T-helper 1 cell (primary cell): ENCODE measurements at places on chromosomes 16 and 17.

DNA sequence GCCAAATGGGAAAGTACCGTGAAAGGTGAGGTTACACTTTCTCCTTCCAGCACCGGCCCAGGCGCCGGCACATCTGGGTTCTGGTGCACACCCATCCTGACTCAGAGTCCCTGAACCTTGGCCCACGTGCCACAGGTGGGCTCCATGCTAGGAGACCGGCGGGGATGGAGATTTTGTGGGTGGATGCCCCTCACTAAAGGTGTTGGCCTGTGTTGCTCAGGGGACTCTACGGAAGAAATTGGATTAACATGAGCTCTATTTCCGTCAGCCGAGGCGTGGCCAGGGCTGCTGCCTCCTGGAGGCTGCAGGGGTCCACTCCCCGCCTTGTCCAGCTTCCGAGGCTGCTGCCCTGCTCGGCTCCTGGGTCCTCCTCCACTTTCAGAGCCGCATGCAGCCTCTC is 30.8 kb downstream of the FBXO31 start:
- DNase-seq = no peak

DNA sequence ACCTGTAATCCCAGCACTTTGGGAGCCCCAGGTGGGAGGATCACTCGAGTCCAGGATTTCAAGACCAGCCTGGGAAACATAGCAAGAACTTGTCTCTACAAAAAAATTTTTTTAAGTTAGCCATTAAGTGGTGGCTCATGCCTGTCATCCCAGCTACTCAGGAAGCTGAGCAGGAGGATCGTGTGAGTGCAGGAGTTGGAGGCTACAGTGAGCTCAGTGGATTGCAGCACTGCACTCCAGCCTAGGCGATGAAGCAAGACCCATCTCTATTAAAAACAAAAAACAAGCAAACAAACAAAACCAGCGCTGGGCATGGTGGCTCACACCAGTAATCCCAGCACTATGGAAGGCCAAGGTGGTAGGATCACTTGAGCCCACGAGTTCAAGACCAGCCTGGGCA is 38.0 kb downstream of the HEATR3 start:
- DNase-seq = no peak

DNA sequence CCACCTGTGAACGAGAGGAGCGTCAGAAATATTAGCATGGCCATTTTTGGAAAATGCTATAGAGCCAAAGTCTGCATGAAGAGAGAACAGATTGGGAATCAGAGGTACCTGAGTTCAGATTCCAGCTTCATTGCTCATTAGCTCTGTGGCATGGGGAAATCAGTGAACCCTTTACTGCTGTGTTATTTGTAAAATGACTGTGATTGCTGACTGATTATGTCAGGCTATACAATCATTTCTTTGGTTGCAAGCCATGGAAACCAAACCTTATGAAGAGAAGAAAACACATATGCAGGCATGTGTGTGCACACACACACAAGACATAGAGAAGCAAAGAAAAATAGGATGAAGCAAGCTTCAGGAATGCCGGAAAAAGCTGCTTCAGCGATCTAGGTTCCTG is 101.4 kb upstream of the HSBP1 start:
- DNase-seq = no peak

DNA sequence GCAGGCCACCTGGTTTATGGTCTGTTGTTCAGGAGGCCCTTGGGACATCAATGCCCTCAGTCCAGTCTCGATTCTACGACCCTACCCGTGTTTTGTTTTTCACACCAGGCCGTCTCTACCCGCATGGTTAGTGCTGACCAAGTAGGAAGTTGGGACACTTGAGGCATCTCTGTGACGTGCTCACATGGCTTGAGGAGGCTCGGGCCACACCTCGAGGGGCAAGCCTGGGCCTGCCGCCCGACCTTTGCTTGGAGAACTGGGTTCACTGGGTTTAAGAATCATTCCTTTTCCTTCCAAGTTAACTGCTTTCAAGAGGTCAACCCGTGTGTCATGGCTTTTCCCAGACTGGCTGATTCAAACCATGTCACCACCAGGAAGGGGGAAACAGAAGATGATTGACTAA is 86.8 kb downstream of the CMIP start:
- no peak for DNase-seq

DNA sequence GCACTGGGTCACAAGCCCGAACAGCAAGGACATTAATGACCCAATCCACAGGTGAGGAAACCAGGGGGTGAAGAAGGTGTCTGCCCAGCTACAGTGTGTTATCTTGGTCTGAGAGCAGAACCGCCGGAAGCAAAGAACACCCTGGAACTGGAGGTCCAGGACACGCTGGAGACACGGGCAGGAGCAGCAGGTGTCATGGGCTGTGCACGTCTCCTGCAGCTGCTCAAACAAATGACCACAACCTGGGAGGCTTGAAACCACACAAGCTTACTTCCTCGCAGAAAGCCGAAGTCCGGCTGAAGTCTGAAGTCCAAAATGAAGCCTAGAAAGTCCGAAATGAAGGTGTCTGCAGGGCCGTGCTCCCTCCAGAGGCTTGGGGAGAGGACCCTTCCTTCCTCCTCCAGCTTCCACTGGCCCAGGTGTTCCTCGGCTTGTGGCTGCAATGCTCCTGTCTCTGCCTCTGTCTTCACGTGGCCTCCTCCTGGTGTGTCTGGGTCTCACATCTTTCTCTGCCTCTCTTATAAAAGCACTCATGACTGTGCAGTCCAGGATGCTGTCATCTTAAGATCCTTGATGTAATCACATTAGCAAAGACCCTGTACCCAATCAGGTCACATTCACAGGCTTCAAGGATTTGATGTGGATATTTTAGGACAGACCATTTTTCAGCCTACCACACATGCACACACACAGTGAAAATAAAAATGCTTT is 351.2 kb downstream of the C16orf95 start:
- no peak for DNase-seq
